Prostate gland (tissue), 2 donors: ENCODE measurements at places on chromosomes 2 and 18. TPM values are rescaled to one million over a fixed set of nuclear protein-coding genes. Genes with fewer than 3 reads are reported as not detected.

DNA sequence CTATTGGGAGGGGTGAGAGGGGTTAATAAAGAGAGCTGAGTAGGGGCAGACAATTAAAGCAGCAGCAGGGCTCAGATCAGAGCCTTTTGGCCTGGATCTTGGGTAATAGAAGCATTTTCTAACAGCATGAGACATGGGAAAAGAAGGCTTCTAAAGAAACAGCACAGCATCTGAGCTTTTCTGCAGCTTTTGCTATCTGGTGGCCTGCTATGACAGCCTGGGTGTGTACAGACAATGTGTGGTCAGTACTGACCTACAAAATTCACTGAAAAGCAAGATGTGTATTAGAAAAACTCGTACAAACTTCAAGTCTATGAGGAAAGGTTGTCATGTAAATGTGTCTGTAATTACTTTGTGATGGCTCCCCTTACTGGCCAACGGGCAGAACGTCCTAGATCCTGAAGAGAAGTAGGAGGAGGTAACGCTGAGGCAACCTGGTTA, 95.6 kb downstream of the GALNT3 start:
- no peak overlapping the region for H3K27ac ChIP-seq
- no peaks in the 10 kb centered on the region for H3K27me3 ChIP-seq
- H3K4me3 ChIP-seq, result no peak overlapping the region
- H3K36me3 ChIP-seq, result no peaks in the 10 kb centered on the region
- peak; percentile 19 for DNase-seq

VWC2L gene
- not detected for total RNA-seq

DNA sequence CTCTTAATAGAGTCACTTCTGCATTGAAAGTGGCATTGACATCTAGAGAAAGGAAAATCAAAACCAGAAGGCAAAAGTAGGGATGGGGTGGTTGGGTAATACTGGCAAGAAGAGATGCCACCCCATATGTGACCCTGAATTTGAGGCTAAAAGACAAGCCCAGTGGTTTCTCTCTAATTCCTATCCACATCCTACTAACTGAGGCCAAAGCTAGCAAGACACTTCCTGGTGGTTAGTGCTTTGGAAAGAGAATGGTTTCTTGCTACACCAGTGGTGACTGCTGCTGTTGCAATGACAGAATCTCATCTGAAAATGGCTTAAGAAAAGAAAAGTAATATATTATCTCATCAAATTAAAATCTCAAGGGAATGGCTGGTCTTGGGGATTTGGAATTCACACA, 640.6 kb downstream of the EPHA4 start:
- H3K27me3 ChIP-seq, result no peaks in the 10 kb centered on the region
- H3K36me3 ChIP-seq, result no peaks in the 10 kb centered on the region
- no peak overlapping the region for H3K4me3 ChIP-seq
- DNase-seq, result no peak
- H3K27ac ChIP-seq, result no peak overlapping the region

CNNM4 gene
- 9.2 TPM for total RNA-seq

DNA sequence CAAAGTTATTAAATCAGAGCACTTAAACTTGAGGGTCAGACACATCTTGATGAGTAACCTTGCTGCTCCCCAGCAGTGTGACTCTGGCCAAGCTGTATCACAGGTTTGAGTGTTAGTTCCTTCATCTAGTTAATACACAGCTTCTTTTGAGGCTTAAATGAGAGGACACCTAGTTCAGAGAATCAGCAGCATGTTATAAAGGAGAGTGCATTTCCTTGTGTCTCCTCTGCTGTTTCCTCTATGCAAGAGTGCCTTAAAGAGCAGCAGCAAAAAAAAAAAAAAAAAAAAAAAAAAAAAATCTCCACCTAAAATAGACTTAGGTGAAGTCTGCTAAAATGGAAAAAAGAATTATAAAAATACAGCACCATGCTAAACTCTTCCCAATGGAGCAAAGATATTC, 261.9 kb downstream of the TCF4 start:
- no peak overlapping the region for H3K27ac ChIP-seq
- DNase-seq, result no peak
- no peaks in the 10 kb centered on the region for H3K27me3 ChIP-seq
- no peak overlapping the region for H3K4me3 ChIP-seq

DNA sequence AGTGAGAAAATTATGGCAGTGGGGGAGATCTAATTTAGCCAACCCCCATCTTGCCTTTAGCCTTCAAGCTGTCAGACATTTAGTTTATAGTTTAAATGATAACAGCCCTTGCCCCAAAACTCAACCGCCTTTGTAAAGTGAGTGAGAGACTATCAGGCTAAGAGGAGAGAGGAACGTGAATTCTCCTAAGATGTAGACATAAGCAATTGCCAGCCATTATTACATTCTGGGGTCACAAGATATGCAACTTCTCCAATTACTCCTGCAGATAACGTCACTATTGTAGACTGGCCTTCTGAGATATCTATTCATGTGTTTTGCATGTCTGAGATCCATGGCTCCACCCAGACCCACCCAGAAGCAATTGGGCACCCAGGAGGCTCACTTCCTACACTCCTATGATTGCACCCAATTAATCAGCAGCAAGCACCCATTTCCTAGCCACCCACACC, 307.3 kb downstream of the NBAS start:
- no peaks in the 10 kb centered on the region for H3K4me1 ChIP-seq
- no peak for DNase-seq
- H3K36me3 ChIP-seq, result no peaks in the 10 kb centered on the region
- no peak overlapping the region for H3K4me3 ChIP-seq

GRCh38 chr2:224126440-224126839, 87.4 kb upstream of the SERPINE2 start:
- H3K4me1 ChIP-seq, result no peaks in the 10 kb centered on the region
- H3K27me3 ChIP-seq, result no peaks in the 10 kb centered on the region
- H3K36me3 ChIP-seq, result no peaks in the 10 kb centered on the region
- no peak for DNase-seq
- H3K27ac ChIP-seq, result no peak overlapping the region

SLC14A1 gene
- total RNA-seq, result 31.8 TPM

GGCX gene
- total RNA-seq, result 52.7 TPM

PIGN gene
- 30.3 TPM for total RNA-seq

GRCh38 chr2:77418537-77418936, 103.6 kb downstream of the LRRTM4 start:
- no peaks in the 10 kb centered on the region for H3K4me1 ChIP-seq
- no peaks in the 10 kb centered on the region for H3K36me3 ChIP-seq
- no peak overlapping the region for H3K4me3 ChIP-seq

GRCh38 chr18:60987963-60988362, 345.3 kb upstream of the CDH20 start:
- H3K27ac ChIP-seq, result no peak overlapping the region
- DNase-seq, result no peak
- H3K4me1 ChIP-seq, result no peaks in the 10 kb centered on the region
- H3K36me3 ChIP-seq, result no peaks in the 10 kb centered on the region

DNA sequence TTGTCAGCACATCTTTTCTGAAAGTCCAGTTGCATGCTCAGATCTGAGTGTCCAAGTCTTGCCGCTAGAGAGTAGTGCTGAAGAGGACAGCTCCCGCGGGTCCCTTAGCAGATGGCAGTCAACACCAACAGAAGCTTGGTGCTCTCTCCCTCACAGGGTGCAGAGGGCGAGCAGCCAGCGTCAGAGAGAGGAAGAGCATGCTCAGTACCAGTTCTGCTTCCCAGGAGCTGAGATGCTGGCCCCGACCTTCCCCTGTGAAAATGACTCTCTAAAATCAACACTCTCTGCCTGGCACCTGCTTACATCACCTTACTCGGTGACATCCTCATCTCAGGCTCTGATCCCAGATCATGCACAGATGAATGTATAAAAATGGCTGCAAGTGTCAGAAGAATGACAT, 86.0 kb upstream of the TWIST2 start:
- no peak overlapping the region for H3K27ac ChIP-seq
- no peaks in the 10 kb centered on the region for H3K4me1 ChIP-seq
- no peak overlapping the region for H3K4me3 ChIP-seq
- H3K36me3 ChIP-seq, result no peaks in the 10 kb centered on the region
- H3K27me3 ChIP-seq, result no peaks in the 10 kb centered on the region
- DNase-seq, result no peak

- no peaks in the 10 kb centered on the region for H3K27me3 ChIP-seq
- H3K4me1 ChIP-seq, result no peaks in the 10 kb centered on the region
- no peak overlapping the region for H3K27ac ChIP-seq
Observed at GRCh38 chr2:225091336-225091735, 49.1 kb upstream of the DOCK10 start.

DNA sequence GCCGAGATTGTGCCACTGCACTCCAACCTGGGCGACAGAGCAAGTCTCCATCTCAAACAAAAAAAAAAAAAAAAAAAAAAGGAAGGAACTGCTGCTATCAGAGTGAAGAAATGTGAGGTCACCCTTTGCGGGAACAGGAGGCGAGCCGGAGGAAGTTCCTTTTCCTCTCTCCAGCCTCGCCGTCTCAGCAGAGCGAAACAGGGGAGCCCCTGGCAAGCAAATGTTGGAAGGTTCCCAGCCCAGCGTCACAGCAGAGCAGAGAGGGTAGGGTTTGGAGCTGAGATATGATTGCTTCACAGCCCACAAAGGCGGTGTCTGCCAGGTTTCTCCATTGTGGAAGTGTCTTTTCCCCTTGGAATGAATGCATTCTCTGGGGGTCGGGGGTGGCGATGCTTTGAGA, 28.5 kb downstream of the SLC20A1 start:
- no peaks in the 10 kb centered on the region for H3K36me3 ChIP-seq
- no peaks in the 10 kb centered on the region for H3K27me3 ChIP-seq
- H3K4me3 ChIP-seq, result no peak overlapping the region
- H3K27ac ChIP-seq, result no peak overlapping the region
- H3K4me1 ChIP-seq, result no peaks in the 10 kb centered on the region

DNA sequence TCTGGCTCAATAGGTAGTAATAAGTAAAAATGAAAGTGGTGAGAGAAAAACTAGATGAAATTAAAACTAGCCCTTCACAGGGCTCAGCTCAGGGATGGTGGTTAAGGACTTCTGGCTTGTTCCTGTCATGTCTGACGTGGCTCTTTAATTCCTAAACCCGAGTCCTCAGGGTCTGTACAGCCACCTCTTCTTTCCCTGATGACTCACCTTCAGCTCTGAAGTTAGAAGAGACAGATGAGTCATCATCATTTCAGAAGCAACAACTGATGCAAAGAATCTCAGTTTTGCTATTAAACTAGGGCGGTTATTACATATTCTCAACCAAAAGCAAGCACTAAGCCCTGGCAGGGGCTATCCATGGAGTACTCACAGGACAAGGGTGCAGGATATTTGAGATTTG, 24.0 kb upstream of the ITGB6 start:
- no peaks in the 10 kb centered on the region for H3K27me3 ChIP-seq
- no peak overlapping the region for H3K4me3 ChIP-seq
- no peak for DNase-seq
- no peaks in the 10 kb centered on the region for H3K36me3 ChIP-seq

EVA1A gene
- total RNA-seq, result 16.9 TPM

DNA sequence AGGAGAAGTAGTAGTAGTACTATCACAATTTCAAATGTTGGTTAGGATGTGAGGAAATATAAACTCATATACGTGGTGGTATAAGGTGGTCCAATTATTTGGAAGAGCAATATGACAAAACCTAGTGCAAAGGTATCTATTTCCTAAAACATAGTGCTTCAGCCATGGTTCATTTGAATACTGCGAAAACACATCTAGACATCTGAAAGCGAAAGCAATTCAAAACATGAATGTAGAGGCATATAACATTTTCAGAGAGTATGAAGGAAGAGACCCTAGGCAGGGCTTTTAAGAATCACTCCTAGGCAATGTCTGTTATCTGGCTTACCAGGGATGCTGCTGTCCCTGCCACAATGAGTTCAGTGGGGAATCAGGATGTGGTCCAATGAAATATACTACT, 1085.8 kb downstream of the TDRD15 start:
- no peaks in the 10 kb centered on the region for H3K27me3 ChIP-seq
- no peak overlapping the region for H3K4me3 ChIP-seq
- H3K36me3 ChIP-seq, result no peaks in the 10 kb centered on the region
- H3K27ac ChIP-seq, result no peak overlapping the region
- no peak for DNase-seq

KLHL41 gene
- 2.3 TPM for total RNA-seq

DNA sequence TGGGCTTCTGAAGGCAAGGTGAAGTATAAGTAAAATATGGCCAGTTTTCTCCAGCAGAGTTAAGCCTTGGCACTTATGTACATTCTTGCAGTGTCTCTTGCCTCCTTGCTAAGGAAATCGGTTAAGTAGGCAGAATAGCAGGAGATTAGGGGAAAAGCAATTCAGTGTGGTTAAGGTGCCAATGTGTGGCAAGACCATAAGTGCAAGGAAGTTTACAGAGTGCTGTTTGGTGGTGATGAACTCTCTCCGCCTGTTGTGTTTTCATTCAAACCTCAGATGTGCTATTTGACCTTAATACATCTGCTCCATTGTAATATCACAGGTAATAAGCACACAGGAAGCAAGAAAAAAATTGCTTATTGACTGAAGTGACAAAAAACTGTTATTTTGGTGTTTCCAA, 156.1 kb downstream of the MGAT5 start:
- no peak for DNase-seq
- H3K27ac ChIP-seq, result no peak overlapping the region
- H3K27me3 ChIP-seq, result no peaks in the 10 kb centered on the region
- no peaks in the 10 kb centered on the region for H3K4me1 ChIP-seq
- no peaks in the 10 kb centered on the region for H3K36me3 ChIP-seq
- no peak overlapping the region for H3K4me3 ChIP-seq

GRCh38 chr2:214069254-214069653, 341.6 kb upstream of the VWC2L start:
- H3K4me1 ChIP-seq, result no peaks in the 10 kb centered on the region
- no peaks in the 10 kb centered on the region for H3K27me3 ChIP-seq
- H3K4me3 ChIP-seq, result no peak overlapping the region
- no peak overlapping the region for H3K27ac ChIP-seq

DNA sequence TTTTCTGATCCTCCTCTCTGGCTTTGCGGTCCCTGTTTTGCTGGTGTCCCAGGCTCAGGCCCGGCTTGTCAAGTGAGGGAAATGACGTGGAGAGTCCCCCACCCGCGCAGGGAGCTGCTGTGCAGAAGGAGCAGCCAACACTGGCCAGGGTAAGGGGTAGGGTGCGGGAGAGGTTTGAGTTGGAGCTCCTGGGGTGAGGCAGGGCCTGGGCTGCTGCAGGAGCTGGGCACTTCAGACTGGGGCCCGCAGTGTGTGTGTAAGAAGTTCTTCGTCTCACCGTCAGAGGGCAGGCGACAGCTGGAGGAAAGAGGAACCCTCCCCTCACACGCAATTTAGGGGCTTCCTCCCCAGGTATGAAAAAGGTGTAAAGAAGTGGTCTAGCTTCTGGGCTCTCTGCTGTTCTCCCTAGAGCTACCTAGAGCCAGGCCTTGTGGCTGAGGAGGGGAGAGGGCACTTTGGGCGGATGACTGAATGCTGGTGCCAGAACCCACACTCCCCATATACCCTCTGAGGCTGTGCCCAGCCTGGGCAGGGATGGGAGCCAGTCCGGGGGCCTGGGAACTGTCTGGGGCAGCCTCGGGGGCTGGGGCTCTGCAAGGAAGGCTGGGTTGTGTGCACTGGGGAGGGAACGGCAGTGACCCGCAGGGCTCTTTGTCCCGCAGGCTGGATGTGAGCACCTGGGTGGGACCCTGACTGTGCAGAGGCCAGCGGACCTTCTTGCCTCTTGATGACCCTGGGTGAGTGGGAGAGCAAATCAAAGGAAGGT, 11.8 kb downstream of the CELF4 start:
- no peaks in the 10 kb centered on the region for H3K36me3 ChIP-seq
- DNase-seq, result no peak
- H3K27me3 ChIP-seq, result no peaks in the 10 kb centered on the region
- no peak overlapping the region for H3K27ac ChIP-seq

BUB1 gene
- 21.9 TPM for total RNA-seq

STK11IP gene
- 60.3 TPM for total RNA-seq

COL4A3 gene
- 3.5 TPM for total RNA-seq

TNFAIP6 gene
- not detected for total RNA-seq

NT5DC4 gene
- not detected for total RNA-seq
